ENCODE measurements at places on chromosomes 6 and 20. TPM values are rescaled to one million over a fixed set of nuclear protein-coding genes. Genes with fewer than 3 reads are reported as not detected.

The PGC gene
- polyA plus RNA-seq = not detected

The PSORS1C1 gene
- 0.11 TPM for polyA plus RNA-seq

DNA sequence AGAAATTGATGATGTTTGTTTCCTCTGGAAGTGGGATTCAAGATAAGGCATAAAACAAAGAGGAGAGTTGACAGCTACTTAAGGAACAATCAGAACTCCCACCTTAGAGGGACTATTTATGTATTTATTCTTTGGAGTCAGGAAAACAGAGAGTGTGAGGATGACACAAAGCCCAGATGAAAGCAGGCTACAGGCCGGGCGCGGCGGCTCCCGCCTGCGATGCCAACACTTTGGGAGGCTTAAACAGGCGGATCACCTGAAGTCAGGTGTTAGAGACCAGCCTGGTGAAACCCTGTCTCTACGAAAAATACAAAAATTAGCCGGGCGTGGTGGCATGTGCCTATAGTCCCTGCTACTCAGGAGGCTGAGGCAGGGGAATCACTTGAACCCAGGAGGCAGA is 393.0 kb upstream of the PLCB4 start:
- DNase-seq = no peak

GRCh38 chr6:163757520-163757919 is 343.0 kb downstream of the QKI start:
- no peak for DNase-seq

GRCh38 chr20:46814366-46815232 is 80.0 kb upstream of the EYA2 start:
- DNase-seq = no peak

DNA sequence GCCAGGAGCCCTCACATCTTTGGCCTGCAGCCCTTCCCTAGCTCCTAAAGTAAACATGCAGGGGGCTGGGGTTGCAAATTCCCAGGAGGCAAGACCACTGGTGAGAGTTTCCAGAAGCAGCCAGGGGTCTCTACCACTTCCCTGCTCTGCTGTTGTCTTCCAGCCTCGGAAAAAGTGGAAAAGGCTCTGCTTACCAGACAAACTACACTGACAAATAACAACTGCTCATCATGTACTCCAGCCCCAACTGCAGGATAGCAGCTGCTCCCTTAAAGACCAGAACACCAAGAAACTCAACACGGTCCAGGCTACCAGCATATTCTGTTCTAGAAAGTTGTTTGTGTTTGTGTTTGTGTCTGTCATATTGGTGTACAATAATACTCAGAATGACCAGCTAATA is 187.5 kb upstream of the MARCKS start:
- DNase-seq = no peak

DNA sequence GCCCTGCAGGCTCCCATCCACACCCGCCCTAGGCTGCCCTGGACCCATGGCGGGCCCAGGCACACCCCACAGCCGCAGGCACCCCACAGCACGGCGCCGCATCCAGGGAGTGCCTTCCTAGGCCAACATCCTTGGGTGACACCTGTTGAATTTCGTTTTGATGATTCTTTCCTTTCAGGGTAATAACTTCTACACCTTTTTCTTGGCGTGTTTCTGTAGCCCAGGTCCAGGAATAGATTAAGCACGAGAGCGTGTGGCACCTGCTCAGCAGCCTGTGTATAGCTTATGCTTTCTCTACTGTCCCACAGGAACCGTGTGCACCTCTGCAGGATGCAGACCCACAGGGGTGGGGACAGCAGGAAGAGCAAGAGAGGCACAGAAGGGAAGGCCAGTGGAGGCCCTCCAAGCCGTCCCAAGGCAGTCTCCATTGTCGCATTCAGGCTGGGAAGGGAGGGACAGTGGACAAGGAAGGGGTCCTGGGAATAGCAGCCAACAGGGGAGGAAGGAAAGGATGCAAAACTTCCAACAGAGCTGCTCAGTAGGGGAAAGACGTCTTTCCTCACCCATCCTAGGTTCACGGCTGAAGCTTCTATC is 118.1 kb upstream of the AFDN start:
- no peak for DNase-seq
